ENCODE measurements at places on chromosomes 3 and 15.
A peak's percentile ranks its signal among the peaks of the same experiment; 100 is the strongest.

DNA sequence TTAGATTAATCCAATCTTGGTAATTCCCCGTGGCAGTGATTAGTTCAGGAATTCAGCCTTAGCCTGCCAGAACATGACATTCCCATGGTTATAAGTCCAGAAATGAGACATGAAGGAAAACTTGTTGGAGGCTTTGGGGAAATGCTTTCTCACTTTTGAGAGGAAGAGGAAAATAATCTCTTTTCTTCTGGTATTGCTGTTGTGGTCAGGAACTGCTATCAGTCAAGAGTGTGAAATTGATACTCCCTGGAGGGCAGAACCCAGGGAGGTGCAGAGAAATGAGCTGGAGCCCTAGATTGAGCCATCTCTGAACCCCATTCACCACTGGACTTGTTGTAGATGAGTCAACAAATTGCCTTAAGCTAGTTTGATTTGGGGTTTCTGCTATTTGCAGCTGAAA, 38.6 kb upstream of the APH1B start:
- DNase-seq, result no peak

DNA sequence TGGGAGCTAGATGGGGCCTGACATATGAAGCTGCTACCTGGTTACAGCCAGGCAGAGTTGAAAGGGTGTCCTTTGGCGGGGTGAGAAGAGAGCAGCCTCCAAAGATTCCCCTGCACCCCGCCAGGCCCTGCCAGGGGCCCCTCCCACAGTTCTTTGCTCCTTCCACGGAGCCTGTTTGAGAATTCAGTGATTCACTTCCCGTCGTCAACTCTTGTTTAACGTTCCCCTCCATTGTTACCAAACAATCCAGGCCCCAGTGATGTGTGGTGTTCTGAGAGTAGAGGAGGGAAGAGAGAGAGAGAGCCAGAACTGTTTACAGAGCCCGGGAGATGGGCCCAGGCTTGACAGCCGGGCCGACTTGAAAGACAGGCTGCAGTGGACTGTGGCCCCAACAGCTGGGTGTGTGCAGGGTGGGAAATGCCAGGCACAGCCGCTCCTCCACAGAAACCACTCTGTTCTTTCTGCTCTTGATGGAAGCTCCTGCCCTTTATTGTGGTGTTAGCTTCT, 81.5 kb downstream of the SMAD3 start:
- no peak for DNase-seq

- no peak for DNase-seq
These were observed 49.4 kb downstream of the NKIRAS1 start for GRCh38 chr3:23867400-23867799.

DNA sequence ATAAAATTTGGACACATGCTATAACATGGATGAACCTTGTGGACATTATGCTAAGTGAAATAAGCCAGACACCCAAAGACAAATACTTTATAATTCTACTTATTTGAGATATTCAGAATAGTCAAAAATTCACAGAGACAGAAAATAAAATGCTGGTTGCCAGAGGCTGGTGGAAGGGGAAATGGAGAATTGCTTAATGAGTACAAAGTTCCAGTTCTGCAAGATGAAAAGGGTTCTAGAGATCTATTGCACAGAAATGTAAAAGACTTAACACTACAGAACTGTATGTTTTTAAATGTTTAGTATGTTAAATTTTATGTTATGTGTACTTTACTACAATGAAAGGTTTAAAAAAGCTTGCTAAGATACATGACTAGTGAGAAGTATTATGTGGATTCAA, 344.8 kb downstream of the CNTN3 start:
- no peak for DNase-seq

- DNase-seq, result no peak
These were observed 27.3 kb upstream of the ST8SIA2 start for GRCh38 chr15:92366381-92366780.

GRCh38 chr3:171801738-171802589, 8.3 kb downstream of the PLD1 start:
- DNase-seq, result no peak

GRCh38 chr3:128855569-128855968, 23.9 kb upstream of the ACAD9 start:
- DNase-seq, result no peak

GRCh38 chr15:79973456-79974195, 2.6 kb upstream of the BCL2A1 start:
- DNase-seq, result no peak

DNA sequence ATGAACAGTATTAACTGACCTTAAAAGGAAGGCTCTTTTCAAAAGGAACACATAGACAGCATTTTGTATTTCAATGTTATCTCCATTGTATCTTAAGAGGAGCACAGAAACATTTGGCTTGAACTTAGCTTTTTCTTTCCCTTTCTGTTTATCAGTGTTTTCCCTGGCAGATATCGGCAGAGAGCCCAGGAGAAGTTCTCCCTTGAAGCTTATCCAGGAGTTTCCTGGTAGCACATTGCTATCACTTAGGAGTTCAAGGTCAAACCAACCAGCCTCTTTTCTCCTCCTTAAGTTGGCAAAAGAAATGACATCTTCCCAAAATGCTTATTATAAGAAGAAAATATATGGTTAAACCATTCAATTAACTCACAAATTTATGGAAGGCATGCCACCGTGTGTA, 344.6 kb upstream of the UBE2E2 start:
- no peak for DNase-seq

DNA sequence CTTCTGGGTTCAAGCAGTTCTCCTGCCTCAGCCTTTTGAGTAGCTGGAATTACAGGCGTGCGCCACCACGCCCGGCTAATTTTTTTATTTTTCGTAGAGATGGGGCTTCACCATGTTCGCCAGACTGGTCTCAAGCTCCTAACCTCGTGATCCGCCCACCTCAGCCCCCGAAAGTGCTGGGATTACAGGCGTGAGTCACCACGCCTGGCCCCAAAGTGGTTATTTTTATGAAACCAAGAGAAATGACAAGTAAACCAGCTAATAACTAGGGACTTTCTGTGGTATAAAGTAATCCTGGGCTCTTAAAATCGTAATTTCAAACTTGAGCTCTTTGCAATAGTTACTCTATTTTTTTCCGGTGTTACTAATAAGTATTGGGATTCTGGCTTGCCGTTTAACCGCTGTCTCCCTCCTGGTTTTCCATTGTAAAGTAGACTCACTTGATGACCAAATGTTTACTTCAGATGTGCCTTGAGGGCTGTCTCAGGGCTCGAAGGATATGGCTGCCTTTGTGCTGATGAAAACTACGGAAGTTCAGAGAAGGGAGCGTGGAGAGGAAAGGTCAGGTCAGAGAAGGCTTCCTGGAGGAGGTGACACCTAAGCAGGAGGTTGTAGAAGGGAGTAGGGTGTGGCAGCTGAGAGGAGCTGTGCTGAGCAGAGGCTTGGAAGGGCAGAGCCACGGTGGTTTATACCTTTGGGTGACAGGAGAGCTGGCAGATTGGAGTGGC, 4.2 kb downstream of the ZSCAN2 start:
- DNase-seq, result no peak

DNA sequence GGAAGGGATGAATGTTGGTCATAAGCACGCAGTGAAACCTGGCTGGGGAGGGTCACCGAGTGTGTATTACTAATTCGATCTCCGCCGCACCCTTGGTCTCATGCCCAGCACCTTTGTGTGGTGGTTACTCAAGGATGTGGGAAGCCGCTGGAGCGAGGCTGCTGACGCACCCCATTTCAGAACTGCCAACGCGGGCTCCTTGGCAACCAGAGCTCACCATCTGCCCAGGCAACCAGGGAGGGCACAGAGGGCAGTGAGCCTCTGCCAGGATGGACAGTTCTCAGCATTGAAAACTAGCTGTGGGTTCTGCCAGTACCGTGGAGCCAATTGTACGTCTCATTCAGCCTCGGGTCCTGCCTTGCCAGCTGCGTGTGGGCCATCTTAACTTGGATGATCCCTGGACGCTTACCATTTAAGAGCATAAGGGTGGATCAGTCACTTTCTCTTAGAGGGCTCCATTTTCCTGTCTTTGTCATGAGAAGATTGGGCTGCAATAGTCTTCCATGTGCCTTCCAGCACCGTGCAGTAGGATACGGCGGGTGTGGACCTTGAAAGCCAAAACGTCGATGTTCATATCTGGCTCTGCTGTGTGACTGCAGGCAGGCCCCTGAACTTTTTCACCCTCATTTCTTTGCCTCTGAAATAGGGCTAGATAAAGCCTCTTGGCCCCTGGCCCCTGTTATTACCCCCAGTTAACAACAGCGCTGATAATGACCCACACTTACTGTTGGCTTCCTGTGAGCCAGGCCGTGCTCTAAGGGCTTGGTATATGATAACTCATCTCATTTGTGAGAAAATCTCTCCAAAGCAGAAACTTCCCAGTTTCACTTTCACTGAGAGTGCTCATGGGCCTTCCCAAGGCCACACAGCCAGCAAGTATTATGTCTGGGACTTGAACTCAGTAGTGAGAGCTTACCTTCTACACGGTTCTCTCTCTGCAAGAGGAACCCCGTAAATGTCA, 238.8 kb downstream of the OPA1 start:
- DNase-seq, result no peak

DNA sequence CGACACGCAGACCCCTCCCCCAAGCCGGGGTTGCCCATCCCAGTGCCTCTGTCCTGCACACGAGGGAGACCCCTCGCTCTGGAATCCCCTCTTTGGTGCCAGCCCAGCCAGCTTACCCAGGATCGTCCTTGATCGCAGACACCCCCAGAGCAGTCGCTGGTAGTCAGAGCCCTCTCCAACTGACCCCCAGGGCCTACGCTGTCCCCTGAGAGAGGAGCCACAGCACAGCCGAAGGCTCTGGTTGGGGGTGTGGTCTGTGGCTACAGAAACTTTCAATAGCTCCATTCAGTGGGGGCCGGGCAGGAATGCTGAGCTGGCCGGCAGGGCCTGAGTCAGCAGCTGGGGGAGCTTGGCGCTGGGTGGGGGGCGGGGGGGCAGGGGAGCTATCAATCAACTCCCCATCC, at the start of gene LCTL:
TSS of gene LCTL (minus strand) at position 258 of the 404 bp plus-strand sequence. CDS start 633 bp downstream, outside the sequence.
- DNase-seq, result no peak

GRCh38 chr15:78638658-78639314, 2.2 kb downstream of the CHRNB4 start:
- peak; percentile 40 for DNase-seq

- no peak for DNase-seq
These were observed 45.0 kb downstream of the RPLP1 start for GRCh38 chr15:69497667-69498066.

DNA sequence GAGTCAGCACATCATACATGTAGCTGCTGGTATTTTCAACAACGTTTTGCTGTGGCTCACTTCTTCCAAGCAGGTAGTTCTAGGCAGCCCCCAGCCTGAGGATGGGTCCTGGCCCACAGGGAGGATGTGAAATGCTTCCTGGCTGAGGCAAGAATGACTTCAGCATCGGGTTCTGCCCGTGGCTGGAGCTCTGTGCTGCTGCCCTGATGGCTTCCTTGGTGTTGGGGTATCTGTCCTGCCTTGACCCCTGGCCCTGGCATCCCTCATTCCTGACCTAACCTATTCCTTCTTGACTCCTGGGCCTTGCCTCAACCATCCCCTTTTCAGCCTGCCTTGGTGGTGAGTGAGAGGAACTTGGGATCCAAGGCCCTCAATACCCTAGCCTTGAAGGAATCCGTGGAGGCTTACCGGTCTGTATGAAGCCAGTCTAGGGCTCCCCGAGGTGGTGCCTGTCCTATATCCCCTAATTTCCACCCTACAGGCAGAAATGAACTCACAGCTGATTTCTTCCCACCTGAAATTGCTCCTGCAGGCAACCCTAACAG, 300.6 kb downstream of the TLE3 start:
- DNase-seq, result no peak

DNA sequence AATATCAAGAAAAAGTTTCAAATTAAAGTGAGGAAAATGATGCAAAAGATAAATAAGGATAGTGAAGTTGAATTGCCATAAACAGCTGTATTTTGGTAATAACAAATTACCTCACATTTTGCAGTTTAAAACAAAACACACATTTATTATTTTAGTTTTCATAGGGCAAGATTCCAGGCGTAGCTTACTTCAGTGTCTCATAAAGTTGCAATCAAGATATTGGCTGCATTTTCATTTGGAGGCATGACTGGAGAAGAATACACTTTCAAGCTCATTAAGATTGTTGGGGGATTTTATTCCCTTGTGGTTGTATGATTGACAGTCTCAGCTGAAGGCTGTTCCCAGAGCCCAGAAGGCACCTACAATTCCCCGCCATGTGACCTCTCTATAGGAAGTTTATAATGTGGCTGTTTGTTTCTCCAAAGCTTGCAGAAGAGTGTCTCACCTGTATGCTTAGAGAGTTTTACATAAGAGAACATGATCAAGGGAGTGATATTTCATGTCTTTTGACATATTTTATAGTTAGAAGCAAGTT, 151.4 kb downstream of the OTOL1 start:
- no peak for DNase-seq

DNA sequence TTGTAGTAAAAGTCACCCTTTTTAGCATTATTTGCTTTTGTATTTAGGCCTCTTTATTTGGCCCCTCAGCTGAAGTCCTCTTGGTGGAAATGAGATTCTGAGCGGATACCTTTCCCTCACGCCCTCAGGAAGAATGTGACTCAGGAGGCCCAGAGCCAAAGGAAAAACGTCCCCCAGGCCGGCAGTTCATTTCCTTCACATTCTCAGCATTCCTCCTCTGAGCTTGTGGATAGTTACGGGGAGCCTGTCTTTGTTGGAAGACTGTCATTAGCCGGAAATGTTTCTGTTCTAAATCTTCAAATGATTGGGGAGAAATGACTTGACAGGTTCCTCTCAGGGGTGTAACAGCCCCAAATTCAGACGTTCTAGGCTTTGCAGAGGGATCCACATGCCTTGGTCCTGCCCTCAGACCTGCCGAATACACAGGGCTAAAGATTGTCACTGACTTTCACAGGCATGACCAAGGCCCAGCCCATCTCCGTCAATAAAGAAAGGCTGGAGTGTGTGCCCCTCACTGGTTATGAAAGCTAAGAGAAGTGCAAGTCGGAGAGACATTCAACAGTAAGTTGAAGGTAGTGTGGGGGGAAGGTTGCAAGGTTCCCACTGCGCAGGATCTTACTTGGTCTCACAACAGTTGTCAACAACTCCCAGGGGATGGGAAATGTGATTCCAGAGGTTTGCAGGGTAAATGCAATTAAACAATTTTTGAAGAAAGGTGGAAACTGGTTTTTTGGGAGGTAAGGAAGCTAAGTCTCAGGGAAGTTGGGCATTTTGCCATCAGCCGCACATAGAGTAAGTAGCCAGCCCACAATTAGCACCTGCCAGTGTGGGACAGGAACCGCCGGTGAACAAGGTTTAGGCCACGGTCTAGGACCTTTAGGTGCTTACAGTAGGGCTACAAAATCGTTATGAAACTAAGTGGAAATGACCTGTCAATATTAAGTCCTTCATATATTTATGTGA, 39.7 kb upstream of the MYZAP start:
- no peak for DNase-seq

- no peak for DNase-seq
These were observed 27.2 kb upstream of the PIGZ start for GRCh38 chr3:196995646-196996355.

GRCh38 chr15:88894348-88894818, 961 bp downstream of the HAPLN3 start:
- DNase-seq, result peak; percentile 88

All from naive thymus-derived CD8-positive, alpha-beta T cell (primary cell).